Thymus (tissue), 14 donors: ENCODE measurements at places on chromosomes 5 and 9.
A peak's percentile ranks its signal among the peaks of the same experiment; 100 is the strongest.

DNA sequence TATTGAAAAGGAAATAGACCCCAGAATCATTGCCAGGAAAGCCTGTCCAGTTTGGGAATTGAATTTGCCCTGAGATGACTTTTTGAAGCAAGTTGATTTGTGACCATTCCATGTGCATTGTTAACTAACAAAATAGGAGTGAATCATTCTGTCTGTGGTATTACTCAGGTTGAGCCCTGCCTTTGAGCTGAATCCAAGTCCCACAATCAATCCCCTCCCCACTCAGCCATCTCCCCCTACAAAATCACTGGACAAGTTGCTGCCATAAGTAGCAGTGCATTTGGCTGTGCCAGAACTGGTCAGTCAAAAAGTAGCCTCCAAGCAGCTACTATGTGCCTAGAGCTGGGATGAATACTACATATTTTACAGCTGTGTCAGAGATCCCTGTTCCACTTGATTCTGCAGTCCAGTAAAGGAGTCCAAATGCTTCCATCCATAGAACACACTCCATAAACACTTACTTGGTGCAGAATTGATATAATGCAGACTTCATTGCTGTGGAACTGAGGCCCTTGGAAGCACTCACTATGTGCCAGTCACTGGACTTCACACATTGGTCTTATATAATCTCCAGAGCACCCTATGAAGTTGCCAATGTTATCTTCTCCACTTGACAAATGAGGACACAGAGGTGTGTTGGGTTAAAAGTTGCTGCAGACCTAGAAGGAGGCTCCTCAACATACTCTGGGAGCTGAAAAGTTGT, 96.1 kb downstream of the ZNF462 start:
- DNase-seq = no peak

DNA sequence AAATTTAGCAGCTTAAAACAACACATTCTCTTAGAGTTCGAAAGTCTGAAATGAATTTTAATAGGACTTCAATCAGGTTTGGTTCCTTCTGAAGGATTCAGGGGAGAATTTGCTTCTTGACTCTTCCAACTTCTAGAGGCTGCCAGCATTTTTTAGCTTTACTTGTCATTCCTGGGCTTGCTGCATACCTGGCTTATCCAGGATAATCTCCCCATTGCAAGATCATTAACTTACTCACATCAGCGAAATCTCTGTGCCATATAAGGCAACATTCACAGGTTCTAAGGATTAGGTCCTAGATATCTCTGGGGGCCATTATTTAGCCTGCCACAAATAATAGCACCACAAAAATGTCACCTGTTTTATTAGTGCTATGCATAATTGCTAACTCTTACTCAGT, 46.2 kb upstream of the PCSK5 start:
- DNase-seq = no peak

- no peak for DNase-seq
Observed at GRCh38 chr5:113922343-113922742, 408.8 kb downstream of the YTHDC2 start.

DNA sequence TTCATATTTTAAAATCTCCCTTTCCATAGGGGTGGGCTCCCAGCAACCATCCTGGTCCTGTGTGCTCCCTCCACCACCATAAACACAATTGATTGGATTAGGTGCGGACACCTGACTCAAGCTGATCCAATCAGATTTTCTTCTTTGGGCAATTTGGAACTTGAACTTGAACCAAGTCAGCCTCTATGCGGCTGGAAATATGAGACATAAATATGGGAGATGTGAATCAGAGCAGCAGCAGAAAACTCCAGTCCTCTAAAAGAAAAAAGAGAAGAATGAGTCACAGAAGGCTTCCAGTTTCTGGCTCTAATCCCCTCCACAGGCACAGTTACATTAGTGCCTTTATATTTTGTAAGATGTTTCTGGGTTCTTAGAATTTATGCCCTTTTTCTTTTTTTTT, 306.6 kb downstream of the MLLT3 start:
- DNase-seq = no peak

- no peak for DNase-seq
Observed at GRCh38 chr5:112018846-112019245, 261.9 kb upstream of the NREP start.

- DNase-seq = no peak
Observed at GRCh38 chr5:156560002-156560401, 233.0 kb downstream of the SGCD start.

GRCh38 chr5:149666212-149666852, 63.8 kb upstream of the PPARGC1B start:
- DNase-seq = no peak

GRCh38 chr5:171650597-171650996, 135.0 kb upstream of the SMIM23 start:
- DNase-seq = no peak

DNA sequence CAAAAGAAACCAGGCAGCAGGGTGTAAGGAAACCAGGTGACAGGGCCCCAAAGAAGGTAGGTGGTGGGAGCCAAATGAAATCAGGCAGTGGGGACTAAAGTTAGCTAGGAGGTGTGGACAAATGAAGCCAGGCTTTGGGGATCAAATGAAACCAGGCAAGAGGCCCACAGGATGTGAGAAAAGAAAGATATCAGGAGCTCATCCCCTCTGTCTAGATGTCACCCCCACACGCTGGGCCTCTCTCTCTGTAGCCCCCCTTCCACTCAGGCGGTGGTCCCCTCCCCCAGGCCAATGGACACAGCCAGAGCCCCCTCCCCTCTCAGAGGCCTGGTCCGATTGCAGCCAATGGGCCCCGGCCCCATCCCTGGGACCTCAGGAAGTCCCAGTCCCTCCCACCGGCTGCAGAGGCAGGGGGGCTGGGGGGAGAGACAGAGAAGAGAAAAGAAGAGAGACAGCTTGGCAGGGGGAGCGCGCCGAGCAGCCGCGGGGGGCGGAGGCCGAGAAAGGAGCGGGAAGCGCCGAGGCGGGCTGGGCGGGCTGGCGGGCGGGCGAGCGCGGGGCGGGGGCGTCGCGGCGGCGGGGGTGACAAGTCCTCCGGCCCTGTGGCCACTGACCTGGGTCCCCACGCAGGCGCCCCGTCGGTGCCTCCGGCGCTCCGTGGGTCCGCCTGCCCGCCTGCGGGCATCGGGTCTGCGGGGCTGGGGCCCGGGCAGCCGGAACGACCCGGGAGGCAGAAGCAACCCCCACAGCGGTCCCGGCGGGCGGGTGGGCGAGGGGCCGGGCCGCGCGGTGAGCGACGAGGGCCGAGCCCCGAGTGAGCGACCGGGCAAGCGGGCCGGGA, 11.9 kb downstream of the CNTFR start:
- no peak for DNase-seq

GRCh38 chr9:136587944-136588662, 42.3 kb upstream of the NOTCH1 start:
- DNase-seq = peak; percentile 49

GRCh38 chr5:167867281-167867680, 424.2 kb upstream of the WWC1 start:
- no peak for DNase-seq

DNA sequence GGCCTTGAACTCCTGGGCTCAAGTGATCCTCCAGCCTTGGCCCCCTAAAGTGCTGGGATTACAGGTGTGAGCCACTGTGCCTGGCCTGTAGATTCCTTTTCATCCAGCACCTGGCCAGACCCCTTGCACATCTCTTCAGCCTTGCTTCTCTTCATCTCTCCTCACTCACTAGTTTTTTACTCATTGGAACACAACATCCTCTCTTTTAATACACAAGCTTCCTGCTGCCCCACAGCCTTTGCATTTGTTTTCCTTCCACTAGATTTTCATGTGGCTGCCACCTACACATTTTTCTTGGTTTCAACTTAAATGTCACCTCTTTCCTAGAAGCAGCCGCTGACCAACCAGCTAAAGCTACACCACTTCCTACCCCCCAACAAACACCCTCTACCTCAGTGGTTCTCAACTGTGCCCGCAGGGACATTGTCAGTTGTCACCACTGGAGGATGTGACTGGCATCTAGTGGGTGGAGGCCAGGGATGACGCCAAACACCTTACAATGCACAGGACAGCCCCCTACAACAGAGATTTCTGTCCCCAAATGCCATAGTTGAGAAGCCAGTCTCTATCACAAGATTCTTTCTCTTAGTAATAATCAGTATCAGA, 33.7 kb downstream of the HAVCR1 start:
- DNase-seq = peak; percentile 55

DNA sequence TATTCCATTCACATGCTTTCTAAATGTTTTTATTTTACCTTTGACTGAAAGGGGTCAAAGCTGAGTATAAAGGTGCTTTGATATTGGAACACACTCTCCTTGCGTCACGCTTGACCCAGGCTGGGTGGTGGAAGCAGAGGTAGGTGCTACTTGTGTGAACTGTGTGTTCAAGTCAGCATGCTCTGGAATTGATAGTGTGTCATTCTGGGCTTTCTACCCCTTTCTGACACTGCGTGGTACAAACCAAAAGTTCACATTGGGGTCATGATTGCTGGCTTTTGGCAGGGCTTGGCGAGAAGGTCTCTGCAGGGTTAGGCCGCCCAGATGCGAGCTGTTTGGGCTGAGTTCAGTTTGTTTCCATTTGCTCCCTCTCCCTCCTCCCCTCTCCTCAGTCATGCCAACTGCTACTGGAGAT, 131.8 kb downstream of the ADAMTSL1 start:
- DNase-seq = no peak

DNA sequence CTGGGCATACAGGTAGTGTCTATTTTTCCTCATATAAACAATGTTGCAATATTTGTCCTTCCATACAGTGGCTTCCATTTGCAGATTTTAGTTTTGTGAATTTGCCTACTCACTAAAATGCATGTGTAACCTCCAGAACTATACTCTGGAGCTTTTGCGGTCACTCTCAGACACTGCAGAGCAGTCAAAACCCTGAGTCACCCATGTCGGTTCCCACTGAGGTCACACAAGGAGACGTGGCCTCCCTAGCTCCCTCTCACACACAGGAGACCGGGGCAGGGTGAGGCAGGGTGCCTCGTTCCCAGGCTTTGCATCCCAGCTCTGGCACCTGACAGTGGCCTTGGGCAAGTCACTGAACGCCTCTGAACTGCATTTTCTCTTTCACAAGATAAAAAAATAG, 55.5 kb upstream of the ZNF354A start:
- no peak for DNase-seq

GRCh38 chr5:135253601-135254178, 145.3 kb downstream of the MACROH2A1 start:
- DNase-seq = no peak

DNA sequence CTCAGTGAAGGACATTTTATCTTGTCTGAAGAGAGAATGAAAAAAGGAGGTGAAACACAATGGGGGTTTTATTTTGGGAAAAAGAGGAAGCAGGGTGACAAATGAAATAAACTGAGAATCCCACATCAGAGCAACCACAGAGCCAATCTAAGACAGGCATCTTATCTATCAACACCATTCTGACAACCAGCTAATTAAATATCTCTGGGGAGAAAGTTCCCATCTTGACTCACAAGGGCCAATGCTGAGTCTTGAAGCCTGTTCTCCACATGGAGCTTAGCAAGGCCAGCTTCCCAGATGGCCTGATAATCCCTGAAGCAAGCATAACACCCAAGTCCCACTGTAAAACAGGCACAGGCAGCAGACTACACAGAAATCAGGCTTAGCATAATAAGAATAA, 30.4 kb downstream of the DPYSL3 start:
- DNase-seq = peak; percentile 19

DNA sequence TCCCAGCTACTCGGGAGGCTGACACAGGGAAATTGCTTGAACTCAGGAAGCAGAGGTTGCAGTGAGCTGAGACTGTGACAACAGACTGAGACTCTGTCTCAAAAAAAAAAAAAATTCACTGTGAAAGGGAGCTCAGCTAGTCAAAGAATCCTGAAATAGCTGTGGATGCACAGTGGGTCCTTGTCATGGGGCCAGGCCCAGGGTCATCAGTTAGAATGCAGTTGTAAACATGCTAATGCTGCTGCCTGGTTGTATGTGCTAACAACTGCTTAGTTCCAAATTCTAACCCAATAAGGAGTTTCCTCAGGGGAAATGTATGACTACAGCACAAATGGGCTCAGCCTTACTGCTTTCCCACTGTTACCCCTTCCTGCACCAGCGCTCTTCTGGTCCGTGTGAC, 84.0 kb downstream of the PALM2AKAP2 start:
- no peak for DNase-seq

DNA sequence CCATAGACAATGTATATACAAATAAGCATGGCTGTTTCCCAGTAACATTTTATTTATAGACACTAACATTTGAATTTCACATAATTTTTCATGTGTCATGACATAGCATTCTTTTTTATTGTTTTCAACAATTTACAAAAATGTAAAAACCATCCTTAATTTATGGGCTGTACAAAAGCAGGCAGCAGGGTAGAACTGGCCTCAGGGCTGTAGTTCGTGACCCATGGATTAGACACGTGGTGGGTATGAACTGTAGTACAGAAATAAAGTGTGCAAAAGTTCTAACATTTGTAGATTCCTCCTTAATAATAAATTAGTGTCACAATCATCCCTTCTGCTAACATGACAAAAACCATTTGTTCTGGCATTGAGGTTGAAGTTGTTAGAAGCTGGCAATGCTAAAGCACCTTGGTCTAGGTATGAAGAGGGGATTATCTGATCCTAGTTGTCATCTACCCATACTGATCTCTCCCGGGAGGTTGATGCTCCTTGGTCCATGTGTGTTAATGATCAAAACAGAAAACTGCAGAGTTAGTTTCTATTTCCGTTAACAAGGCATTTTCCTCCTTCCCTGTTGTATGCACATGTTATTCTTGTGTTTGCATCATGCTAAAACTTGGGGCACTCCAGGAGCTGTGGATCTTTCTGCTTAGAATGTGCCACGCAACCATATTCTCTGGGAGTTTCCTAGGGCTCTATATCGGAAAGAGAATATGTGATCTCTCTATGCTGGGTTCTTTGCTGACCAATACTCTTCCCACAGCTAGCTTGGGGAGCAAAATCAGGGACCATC, 917.6 kb downstream of the TLE1 start:
- no peak for DNase-seq

GRCh38 chr5:64923151-64923685, 154.5 kb downstream of the CWC27 start:
- DNase-seq = no peak

- no peak for DNase-seq
Observed at GRCh38 chr9:90340421-90340820, 302.2 kb downstream of the DIRAS2 start.

DNA sequence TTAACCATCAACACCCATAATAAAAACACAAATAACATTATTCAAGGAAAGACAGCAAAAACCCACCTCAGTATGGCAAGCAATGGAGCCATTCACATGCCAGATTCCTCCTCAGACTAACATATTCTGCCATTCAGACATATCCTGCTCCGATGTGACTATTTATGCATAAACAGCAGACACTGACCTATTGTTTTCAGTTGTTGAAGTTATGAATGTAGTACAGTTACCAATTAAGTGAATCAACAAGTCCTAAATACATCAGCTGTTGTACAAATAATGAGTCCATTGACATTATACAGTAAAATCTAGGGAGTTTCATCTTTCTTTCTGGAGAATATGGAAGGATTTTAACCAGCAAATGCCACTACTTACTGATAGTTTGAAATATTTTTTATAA, 131.7 kb downstream of the DENND1A start:
- no peak for DNase-seq

- no peak for DNase-seq
Observed at GRCh38 chr5:175163586-175164275, 280.3 kb downstream of the DRD1 start.
